ENCODE measurements at places on chromosomes 3 and 15. TPM values are rescaled to one million over a fixed set of nuclear protein-coding genes. Genes with fewer than 3 reads are reported as not detected.

- DNase-seq = no peak
These were observed 59.8 kb downstream of the AGTR1 start for GRCh38 chr3:148757238-148758215.

The CTXN2 gene
- not detected for total RNA-seq

GRCh38 chr15:90711842-90712241 is 5.3 kb upstream of the BLM start:
- no peak for DNase-seq

DNA sequence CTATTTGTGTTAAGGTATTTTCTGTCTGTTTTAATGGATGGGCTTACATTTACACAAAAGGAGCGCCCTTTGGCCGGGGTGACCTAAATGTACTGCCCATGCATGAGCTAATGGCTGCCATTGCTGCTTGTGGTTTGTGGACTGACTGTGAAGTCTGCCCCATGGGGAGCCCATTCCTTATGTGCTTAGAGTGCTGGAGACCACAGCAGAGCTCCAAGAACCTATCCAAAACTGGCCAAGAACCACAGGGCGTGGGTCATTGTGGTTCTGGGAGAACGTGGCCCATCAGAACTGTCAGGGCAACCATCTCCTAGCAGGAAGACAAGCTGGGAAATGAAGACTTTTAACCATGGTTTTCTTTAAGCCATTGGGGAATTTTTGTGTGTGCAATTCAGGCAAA is 105.3 kb downstream of the CHDH start:
- DNase-seq = no peak

- no peak for DNase-seq
These were observed 5.8 kb downstream of the SLC12A6 start for GRCh38 chr15:34331809-34332208.

The CDHR4 gene
- 1.6 TPM for total RNA-seq

- DNase-seq = no peak
These were observed 775.0 kb downstream of the SQOR start for GRCh38 chr15:46409841-46410301.

The LINGO1 gene
- total RNA-seq = 5.3 TPM

GRCh38 chr3:169348276-169348675 is 315.2 kb downstream of the MECOM start:
- DNase-seq = no peak

The BTLA gene
- total RNA-seq = 0.45 TPM

GRCh38 chr3:178714925-178715832 is 178.9 kb downstream of the KCNMB2 start:
- DNase-seq = no peak

- no peak for DNase-seq
These were observed 45.8 kb upstream of the FBXL22 start for GRCh38 chr15:63551400-63551799.

The BLM gene
- 0.85 TPM for total RNA-seq

The CLPX gene
- total RNA-seq = 49.8 TPM

Data from sciatic nerve (tissue), 2 donors.